Frontal cortex (tissue), 4 donors: ENCODE measurements at places on chromosomes 11 and 22. TPM values are rescaled to one million over a fixed set of nuclear protein-coding genes. Genes with fewer than 3 reads are reported as not detected.
A peak's percentile ranks its signal among the peaks of the same experiment; 100 is the strongest.

GRCh38 chr11:44944181-44944852 lies 6.4 kb downstream of the TP53I11 start:
- no peak for DNase-seq

DNA sequence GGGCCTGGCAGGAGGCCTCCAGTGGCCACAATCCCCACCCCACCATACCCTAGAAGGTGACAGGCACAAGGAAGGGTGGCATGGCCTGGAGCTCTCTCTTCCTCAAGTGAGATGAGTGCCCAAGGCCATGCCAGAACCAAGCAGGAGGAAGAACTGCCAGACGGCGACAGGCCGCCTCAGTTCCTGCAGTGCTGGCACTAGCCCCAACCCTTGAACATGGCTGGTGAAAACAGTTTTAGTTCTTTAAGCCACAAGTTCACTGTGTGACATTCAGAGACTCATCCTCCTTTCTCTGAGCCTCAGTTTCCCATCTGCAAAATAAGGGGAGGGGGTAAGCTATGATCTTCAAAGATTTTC lies 9.8 kb downstream of the CHRDL2 start:
- no peak for DNase-seq

DNA sequence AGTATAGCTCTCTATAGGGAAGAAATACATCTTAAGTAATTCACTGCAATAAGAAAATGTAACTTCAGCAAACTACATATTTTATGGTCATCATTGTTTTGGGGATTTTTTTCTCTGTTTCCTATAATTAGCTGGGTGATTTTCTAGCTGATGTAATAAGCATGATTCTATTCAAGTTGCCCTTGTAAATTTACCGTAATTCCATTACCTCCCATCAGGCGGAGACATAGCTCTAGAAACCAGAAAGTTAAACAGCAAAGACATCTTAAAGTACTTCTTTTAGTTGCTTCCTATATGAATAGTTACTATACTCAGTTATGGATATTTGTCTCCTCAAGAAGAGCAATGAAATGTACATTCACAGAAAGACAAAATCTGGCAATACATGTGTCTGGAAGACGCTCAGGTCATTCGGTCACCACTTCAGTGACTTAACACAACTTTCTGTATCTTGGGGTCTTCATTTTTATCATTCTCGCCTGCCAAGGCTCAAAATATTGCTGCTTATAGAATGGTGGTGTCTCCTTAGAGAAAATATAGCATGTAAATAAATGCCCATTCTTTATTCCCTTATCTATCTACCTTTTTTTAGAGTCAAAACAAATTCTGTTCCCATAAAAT lies 239.9 kb upstream of the ZC3H12C start:
- DNase-seq: no peak

Gene EED
- 24.9 TPM for total RNA-seq

Gene LMO2
- 17.1 TPM for total RNA-seq

Gene OR2D2
- total RNA-seq: 0.41 TPM

DNA sequence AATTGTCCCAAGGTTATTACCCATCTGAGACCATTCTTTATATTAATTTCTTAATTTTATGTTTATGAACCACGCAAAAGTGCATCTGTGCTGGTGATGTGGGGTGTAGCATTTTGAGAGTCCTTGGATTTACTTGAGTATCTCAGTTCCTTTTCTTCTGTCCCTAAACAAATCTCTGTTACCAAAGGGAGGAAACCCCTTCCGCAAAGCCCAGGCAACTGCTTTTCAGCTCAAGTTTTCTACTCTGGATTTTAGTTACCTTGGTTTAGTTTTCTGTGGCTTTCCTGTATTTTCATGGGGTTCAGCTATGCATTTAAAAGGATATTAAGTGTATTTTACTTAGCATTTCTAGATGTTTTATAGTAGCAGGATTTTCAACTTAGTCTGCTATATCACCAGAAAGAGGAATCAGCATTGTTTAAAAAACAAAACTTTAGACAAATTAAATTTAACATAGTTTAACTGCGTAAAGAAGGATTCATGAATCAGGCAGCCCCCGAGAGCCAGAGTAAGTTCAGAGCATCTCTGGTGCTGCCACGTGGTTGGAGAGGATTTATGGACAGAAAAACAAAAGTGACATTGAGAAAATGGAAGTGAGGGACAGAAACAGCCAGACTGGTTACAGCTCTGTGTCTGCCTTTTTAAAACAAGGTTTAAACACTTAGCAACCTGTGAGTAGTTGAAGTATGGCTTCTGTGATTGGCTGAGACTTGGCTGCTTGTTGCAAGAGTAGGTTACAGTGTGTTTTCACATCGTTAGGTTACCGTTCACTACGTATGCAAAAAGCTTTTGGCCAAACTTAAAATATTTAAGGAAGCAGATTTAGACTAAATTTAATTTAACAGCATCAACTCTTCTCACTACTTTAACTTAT lies 9.6 kb downstream of the ADM start:
- DNase-seq: peak; percentile 18

DNA sequence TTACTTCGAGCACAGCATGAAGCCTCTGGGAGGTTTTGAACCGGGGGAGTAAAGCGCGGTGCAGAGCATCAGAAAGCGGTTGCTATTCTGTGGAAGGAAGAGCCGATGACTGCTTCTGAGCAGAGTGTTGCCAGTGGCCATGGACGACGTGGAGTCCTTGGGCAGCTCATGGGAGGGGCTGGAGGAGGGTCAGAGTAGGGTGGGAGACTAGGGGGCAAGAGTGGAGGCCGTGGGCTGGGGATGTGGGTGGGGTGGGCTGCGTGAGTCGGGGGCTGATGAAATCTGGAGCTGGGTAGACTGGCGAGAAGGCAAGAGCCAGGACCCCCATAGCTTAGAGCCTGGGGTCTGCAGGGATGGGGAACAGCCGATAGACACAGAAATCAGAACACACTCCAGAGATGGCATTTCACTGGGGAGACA lies 40.2 kb downstream of the TBC1D22A start:
- no peak for DNase-seq

DNA sequence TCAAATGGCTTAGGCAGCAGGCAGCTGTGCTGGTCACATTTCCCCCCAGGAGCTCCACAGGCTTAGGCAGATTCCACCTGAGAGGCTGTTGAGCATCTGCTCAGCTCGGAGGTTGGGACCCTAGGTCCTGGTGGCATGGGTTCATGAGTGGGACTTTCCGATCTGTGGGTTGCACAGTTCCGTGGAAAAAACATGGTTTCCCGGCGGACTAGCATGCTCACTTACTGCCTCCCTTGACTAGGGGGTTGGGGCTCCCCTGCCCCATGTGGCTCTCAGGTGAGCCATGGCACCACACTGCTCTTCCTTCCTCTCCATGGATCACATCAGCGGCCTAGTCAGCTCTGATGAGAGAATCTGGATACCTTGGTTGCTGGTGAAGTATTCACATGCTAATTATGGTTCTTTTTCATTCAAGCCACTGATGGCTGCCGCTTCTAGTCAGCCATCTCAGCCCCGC lies 685.1 kb downstream of the METTL15 start:
- DNase-seq: no peak

Gene OR52H1
- total RNA-seq: 0.41 TPM

GRCh38 chr22:28008649-28009048 lies 89.6 kb upstream of the PITPNB start:
- DNase-seq: no peak
